ENCODE measurements at places on chromosomes 3 and 15.

DNA sequence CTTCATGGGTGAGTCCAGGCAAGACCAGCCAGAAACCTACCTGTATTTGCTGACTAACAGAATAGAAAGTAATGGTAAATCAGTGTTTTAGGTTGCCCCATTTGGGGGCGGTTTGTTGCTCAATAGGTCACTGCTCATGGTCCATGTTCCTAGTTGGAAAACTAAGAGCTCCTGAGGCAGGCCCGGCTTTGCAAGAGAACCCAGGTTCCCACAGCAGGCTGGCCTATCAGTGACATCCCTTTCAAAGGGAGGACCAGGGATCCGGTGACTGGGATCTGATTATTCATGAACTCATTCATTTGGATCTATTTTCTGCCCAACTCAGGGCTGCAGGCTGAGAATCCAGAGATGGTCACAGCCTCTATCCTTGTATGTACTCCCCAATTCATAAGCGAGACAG is 163.9 kb downstream of the WNT7A start:
- no peak for DNase-seq

- no peak for DNase-seq
Observed at GRCh38 chr15:79944622-79945021, 26.4 kb downstream of the BCL2A1 start.

DNA sequence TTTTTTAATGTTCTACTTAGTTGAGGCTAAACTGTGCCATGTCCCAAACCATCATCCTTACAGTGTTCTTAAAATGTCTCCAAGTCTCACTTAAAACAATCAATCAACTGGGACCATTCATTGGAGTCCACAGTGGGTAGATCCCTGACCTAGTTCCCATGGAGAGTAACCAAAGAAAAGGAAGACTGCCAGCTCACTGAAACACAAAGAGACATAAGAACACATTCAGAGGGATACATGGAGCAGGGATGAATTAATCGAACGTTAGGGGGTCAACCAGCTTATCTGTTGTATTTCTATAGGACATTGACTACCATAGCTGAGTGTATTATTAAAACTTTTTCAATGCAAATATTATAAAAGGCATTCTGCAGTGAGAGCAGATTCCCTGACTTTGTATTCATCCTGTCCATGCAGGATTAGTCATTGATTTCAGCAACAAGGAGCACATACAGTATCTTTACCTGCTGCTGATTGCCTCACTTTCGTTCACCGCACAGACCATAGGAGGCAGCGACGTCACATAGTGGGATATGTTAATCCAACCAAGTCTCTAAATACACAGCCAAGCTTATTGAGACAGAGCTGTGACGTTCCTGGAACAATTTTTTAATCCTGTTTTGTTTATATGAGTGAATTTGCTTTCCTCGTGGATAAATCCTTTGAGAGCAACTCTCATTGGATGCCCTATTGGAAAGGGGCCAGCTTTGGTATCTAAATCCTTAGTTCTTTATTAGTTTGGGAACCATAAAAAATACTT is 364.9 kb upstream of the RBMS3 start:
- DNase-seq, result peak; percentile 30

GRCh38 chr3:8768364-8769087 is 887 bp downstream of the OXTR start:
- peak; percentile 58 for DNase-seq

DNA sequence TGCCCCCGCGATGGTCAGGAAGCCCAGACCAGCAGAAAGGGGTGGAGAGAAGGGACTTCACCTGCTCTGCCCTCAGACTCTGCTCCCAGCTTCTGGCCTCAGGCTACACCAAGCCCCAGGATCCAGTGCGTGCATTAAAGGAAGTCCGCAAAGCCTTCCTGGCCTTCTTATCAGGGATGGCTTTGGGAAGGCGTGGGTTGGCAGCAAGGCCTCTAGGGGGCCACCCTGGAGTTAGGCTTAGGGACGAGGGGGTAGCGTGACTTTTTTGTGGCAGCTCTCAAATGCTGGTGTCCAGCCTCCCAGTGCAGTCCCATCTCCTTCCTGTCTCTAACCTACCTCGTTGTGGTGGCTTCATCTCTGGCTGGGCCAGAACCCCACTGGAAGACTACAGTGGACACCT is 18.9 kb upstream of the RPL29 start:
- no peak for DNase-seq

GRCh38 chr15:62150445-62150844 is 14.6 kb downstream of the C2CD4B start:
- no peak for DNase-seq

DNA sequence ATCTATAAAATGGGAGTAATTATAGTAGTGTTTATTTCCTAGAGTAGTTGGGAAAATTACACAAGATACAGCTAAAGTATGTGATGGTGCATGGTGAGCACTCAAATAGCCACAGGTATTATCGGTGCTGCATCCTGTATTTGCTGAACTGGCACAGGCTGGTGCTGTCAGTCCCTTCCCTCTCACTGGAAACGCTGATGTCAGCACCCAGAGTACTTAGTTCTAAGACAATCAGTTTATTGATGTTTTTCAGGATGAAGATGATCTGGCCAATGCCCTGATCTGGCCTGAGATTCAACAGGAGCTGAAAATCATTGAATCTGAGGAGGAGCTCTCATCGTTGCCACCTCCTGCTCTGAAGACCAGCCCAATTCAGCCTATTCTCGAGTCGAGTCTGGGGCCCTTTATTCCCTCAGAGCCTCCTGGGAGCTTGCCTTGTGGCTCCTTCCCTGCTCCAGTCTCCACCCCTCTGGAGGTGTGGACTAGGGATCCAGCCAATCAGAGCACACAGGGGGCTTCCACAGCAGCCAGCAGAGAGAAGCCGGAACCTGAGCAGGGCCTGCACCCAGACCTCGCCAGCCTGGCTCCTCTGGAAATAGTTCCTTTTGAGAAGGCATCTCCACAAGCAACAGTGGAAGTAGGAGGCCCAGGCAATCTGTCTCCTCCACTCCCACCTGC is 49.7 kb downstream of the TMEM39A start:
- no peak for DNase-seq

GRCh38 chr3:183519891-183520290 is 35.6 kb downstream of the KLHL6 start:
- peak; percentile 47 for DNase-seq

GRCh38 chr15:49189631-49190030 is 19.6 kb downstream of the GALK2 start:
- no peak for DNase-seq

GRCh38 chr15:85011160-85011571 is 29.5 kb downstream of the PDE8A start:
- no peak for DNase-seq
